H1 (cell line): ENCODE measurements at places on chromosomes 6 and 20. TPM values are rescaled to one million over a fixed set of nuclear protein-coding genes. Genes with fewer than 3 reads are reported as not detected.

The TBC1D32 gene
- 5.3 and 6.4 TPM in 2 replicates for total RNA-seq

The MUC22 gene
- total RNA-seq, result not detected in 2 replicates

The CLIC5 gene
- total RNA-seq, result 0.15 TPM in 1 of 2 replicates, not detected in the other

The RSPH4A gene
- 0.52 and 0.59 TPM in 2 replicates for total RNA-seq

The LAMA2 gene
- 3.6 and 3.8 TPM in 2 replicates for total RNA-seq

The FAM217A gene
- not detected in 2 replicates for total RNA-seq

The CST11 gene
- not detected in 2 replicates for total RNA-seq

The ANGPT4 gene
- 0.06 and 0.07 TPM in 2 replicates for total RNA-seq

The POU5F1 gene
- 2,526 and 2,533 TPM in 2 replicates for total RNA-seq

The C6orf163 gene
- total RNA-seq, result 0.90 and 1.5 TPM in 2 replicates

The EYS gene
- total RNA-seq, result 0.13 TPM in 1 of 2 replicates, not detected in the other

The HECA gene
- 8.9 and 9.2 TPM in 2 replicates for total RNA-seq

The RPS10 gene
- 2,408 and 2,434 TPM in 2 replicates for total RNA-seq

The TRIM31 gene
- total RNA-seq, result not detected in 2 replicates

The ADGRB3 gene
- total RNA-seq, result 0.94 and 1.2 TPM in 2 replicates

The LPA gene
- total RNA-seq, result 0.19 and 0.39 TPM in 2 replicates

The PLA2G7 gene
- total RNA-seq, result 1.5 and 1.9 TPM in 2 replicates

The AVP gene
- 0.77 TPM in 1 of 2 replicates, not detected in the other for total RNA-seq

The ARMC2 gene
- total RNA-seq, result 4.3 and 4.4 TPM in 2 replicates

The LTB gene
- 0.43 TPM in 1 of 2 replicates, not detected in the other for total RNA-seq

The FRMD1 gene
- not detected in 2 replicates for total RNA-seq

The FAM83C gene
- not detected in 2 replicates for total RNA-seq

The ELOVL2 gene
- 0.69 and 0.89 TPM in 2 replicates for total RNA-seq

The PACRG gene
- total RNA-seq, result 0.54 TPM in 1 of 2 replicates, not detected in the other

The GGTLC1 gene
- not detected in 2 replicates for total RNA-seq

The RPS6KA2 gene
- 24.4 and 25.7 TPM in 2 replicates for total RNA-seq

The GSTA1 gene
- total RNA-seq, result not detected in 2 replicates

The TAGAP gene
- not detected in 2 replicates for total RNA-seq

The DUSP15 gene
- total RNA-seq, result 0.91 and 1.0 TPM in 2 replicates

The DEF6 gene
- total RNA-seq, result 4.1 and 4.5 TPM in 2 replicates

The KIF25 gene
- total RNA-seq, result 2.0 and 2.3 TPM in 2 replicates

The ZKSCAN8 gene
- 23.3 and 24.1 TPM in 2 replicates for total RNA-seq

The CYP24A1 gene
- total RNA-seq, result not detected in 2 replicates

The SLC17A1 gene
- total RNA-seq, result not detected in 2 replicates

The VNN1 gene
- total RNA-seq, result not detected in 2 replicates

The NR2E1 gene
- total RNA-seq, result not detected in 2 replicates

The TMEM74B gene
- total RNA-seq, result 2.8 and 4.0 TPM in 2 replicates

The MMP24 gene
- total RNA-seq, result 18.8 and 20.0 TPM in 2 replicates

The LY6G5C gene
- 1.1 and 1.2 TPM in 2 replicates for total RNA-seq

The CNPY3 gene
- total RNA-seq, result 64.5 and 67.9 TPM in 2 replicates
